Activated naive CD4-positive, alpha-beta T cell treated with anti-CD3 and anti-CD28 coated beads, Interleukin-2, amount 50 U/mL, for 72 hours (primary cell): ENCODE measurements at places on chromosomes 12 and 14. TPM values are rescaled to one million over a fixed set of nuclear protein-coding genes. Genes with fewer than 3 reads are reported as not detected.

- DNase-seq = no peak
Observed at GRCh38 chr12:130521375-130522124, 183.9 kb downstream of the PIWIL1 start.

- no peak for DNase-seq
Observed at GRCh38 chr12:115013236-115013981, 329.4 kb upstream of the TBX3 start.

GRCh38 chr12:100497105-100497795 is 23.6 kb downstream of the NR1H4 start:
- no peak for DNase-seq

DNA sequence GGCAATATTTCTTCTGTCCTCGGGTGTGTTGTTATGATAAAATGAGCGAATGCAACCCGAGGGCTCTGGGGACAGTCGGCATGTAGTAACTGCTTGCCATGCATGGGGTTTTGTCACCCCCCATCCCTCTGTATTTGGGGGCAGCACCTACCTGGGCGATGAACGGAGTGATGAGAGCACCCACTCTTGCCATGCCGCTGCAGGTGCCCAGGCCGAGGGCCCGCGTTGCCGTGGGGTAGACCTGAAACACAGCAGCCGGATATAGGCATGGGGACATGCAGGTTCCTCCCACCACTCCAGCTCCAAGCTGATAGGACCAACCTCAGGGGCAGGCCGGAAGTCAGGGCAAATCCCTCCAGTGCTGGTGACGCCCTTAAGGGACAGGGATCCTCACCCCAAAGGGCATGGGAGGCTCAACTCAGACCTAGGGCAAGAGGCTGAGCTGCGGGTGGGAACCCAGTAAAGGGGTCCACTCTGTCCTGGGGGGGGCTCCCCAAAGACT is 35.8 kb downstream of the DAO start:
- DNase-seq = no peak

The TGM1 gene
- 31.6 TPM for total RNA-seq

The TBX3 gene
- total RNA-seq = not detected

DNA sequence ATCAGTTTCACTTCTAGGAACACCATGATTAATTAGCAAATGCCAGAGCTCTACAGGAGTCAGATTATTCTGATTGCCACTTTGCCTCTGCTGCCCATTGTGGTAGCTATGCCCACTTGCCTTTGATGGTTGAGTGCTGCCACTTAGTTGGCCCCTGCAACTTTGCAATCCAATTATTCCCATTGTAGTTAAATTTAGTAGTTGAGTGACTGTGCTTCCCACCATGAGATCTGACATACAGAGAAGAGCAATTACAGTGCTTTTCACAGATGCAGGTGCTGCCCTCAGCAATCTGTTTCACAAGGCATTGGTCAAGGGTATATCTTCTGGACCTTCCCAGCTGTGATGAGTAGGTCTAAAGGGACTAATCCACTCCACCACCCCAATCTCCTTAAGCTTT is 468.4 kb upstream of the RGS6 start:
- no peak for DNase-seq

GRCh38 chr12:40618636-40619035 is 73.6 kb upstream of the CNTN1 start:
- no peak for DNase-seq

GRCh38 chr12:127170226-127171180 is 1096.5 kb upstream of the TMEM132C start:
- DNase-seq = no peak

The PTPRB gene
- total RNA-seq = not detected
